ENCODE measurements at places on chromosomes 3 and 15. TPM values are rescaled to one million over a fixed set of nuclear protein-coding genes. Genes with fewer than 3 reads are reported as not detected.

- no peak for DNase-seq
These were observed 75.2 kb downstream of the FMN1 start for GRCh38 chr15:33119273-33119672.

- no peak for DNase-seq
These were observed 151.3 kb upstream of the SLITRK3 start for GRCh38 chr3:165347526-165347925.

GRCh38 chr3:127682561-127682960 is 9.8 kb downstream of the ABTB1 start:
- DNase-seq, result no peak

The PLA2G4B gene
- 0.48 TPM for total RNA-seq

- DNase-seq, result no peak
These were observed 733.0 kb downstream of the NTRK3 start for GRCh38 chr15:87523516-87523915.

- no peak for DNase-seq
These were observed 5.1 kb downstream of the FAM107A start for GRCh38 chr3:58572013-58572633.

- no peak for DNase-seq
These were observed 80.3 kb upstream of the HRH1 start for GRCh38 chr3:11074011-11074410.

The PEX11A gene
- 5.4 TPM for total RNA-seq

DNA sequence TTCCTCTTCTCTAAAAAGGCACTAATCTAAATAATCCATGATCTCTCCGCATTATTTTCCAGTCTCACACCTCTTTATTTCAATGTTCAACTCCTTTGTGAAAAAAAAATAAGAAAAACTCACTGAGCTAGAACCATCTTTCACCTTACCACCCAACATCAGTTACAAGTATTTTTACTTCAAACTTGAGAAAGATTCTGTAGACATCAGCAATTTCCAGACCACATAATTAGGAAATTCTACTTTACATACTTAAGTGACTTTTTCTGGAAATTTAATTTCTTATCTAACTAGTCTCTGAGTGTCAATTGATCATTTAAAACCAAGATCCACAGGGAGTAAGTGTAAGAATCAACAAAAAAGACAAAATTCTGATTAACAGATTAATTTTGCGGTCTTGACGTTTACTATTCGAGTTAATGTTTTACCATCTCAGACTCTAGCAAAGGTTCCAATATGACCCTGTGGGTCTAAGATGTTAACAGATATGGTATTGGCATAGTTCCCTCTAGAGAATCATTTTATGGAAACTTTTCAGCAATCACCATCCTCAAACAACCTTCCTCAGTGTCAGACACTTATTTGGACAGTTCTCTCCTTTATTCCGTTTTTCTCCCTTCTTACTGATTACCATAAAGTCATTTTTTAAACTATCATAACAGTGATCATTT is 5.1 kb downstream of the ATP13A3 start:
- DNase-seq, result no peak

GRCh38 chr3:66270701-66271100 is 49.9 kb downstream of the SLC25A26 start:
- no peak for DNase-seq

All from glomerular endothelial cell (primary cell).